ENCODE measurements at places on chromosomes 6 and 20.
A peak's percentile ranks its signal among the peaks of the same experiment; 100 is the strongest.

DNA sequence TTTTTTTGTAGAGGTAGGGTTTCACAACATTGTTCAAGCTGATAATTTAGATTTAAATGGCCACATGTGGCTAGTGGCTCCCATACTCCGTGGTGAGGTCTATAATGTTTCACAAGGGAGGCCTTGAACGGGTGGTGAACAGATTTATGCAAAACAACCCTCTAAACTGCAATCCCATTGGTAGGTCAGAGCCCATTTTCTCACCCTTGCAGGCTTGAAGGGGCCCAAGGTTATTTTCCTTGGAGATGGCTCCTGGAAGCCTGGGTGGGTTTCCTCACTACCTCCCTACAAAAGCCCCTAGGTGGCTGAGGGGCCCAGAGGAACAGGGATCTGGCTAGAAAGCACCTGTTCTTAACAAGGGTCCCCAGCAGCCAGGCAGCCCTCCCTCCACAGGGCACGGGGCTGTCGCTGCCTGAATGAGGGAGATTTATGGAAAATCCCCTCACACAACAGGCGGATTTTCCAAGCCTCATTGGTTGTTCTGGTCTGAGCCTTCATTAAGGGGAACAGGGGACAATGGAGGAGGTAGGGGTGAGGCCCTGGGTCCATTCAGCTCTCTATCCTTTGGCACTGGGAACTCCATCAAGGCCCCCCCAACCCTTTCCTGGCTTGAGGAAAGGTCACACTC, 64.6 kb downstream of the VEGFA start:
- DNase-seq: no peak

GRCh38 chr6:170523256-170524171, 29.6 kb downstream of the PSMB1 start:
- DNase-seq: no peak

DNA sequence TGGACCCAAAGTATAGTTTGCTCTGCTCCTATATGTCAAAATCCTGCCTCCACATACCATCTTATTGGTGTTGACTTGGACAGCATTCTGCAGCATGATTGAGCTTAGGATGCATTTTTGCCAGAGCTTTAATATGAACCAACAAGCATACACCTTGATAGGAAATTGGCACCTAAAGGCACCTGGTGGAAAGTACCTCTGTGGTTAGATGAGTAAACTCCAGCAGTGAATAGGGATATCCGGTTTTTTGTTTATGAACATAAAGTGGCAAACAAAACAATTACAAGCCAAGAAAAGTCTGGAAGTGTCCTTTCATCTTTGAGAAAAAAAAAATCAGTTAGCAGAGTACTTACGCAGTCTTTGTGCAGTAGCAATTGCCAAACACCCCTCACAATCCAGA, 6.2 kb upstream of the CYP24A1 start:
- DNase-seq: no peak

GRCh38 chr6:109815054-109815453, 124.0 kb downstream of the FIG4 start:
- no peak for DNase-seq

GRCh38 chr6:33428224-33428965, 8.5 kb downstream of the SYNGAP1 start:
- peak; percentile 71 for DNase-seq

- DNase-seq: no peak
Observed at GRCh38 chr6:43680308-43681200, 7.0 kb downstream of the MRPS18A start.

GRCh38 chr6:12353731-12354130, 63.6 kb downstream of the EDN1 start:
- DNase-seq: no peak

DNA sequence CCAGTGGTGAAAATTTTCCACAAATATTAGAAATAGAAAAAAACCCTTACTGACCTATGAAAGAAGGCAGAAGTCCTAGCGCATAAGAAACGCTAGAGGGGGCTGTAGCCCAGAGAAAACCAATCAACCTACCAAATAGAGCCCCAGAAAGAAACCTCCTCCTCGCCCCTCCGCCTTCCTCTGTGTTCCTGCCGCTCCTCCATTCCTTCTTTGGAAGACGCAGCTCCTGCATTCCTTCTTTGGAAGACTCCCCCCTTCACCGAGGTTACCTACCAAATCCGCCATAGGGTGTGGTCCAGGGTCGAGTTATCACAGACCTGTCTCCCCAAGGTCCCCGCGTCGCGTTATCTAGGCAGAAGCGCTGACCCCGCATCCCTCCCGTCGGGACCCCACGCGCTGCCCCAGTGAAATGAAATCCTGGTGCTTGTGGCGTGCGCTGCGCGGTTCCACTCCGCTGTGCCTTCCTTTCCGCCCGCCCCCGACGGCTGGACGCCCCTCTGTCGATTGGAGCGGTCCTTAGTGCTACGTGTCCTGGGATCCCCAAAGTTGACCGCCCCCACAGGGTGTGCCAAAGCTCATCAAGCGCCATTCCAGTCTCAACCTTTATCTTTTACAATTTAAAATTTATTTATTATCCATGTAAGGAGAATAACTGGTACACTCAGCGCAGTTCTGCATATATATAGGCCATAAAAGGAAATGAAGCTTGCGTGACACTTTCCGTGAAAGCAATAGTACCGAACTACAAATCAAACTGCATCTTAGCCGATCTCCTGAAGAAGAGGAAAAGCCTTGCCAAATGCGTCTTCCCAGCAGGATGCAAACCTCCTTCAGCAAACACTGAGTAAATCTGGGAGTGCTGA, 13.0 kb downstream of the RPP21 start:
- DNase-seq: peak; percentile 80
